ENCODE measurements at places on chromosomes 16 and 17.

DNA sequence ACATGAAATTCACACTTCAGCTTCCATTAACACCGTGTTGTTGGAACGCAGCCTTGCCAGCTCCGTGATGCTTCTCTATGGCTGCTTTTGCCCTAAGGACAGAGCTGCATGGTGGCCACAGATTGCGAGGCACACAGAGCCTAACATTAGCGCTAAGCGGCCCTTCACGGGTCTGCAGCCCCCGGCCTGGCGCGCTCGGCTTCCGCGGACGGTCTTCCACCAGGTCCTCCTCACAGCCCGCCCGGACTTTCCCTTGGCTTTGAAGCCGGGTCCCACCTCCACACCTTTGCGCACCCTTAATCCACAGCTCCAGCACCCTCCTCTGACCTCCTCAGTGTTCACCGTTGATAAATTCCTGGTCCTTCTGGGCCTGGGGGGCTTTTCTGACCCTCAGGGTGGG, 19.6 kb downstream of the SCGB1C2 start:
- DNase-seq: no peak

- peak; percentile 17 for DNase-seq
Observed at GRCh38 chr17:43171586-43172487, 823 bp downstream of the NBR1 start.

DNA sequence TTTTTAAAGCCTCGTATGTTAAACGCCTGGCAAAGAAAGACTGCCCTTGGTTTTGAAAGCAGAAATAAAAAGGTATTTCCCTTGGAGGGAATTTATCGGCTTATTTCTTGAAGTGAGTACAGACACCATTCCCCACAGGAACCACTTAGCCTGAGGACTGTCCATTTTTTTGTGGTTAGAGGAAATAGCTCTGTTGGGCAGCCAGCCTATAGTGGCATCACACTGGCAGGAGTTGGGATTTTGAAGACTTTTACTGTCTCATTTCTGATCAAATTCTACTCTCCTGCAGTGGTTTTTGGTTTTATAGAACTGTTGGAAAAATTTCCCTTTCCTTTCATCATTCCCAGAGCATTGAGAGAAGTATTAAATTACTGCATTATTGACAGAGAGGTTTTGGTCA, 34.1 kb upstream of the CDC6 start:
- DNase-seq: no peak

GRCh38 chr16:27795992-27796614, 246.2 kb downstream of the KATNIP start:
- DNase-seq: no peak

DNA sequence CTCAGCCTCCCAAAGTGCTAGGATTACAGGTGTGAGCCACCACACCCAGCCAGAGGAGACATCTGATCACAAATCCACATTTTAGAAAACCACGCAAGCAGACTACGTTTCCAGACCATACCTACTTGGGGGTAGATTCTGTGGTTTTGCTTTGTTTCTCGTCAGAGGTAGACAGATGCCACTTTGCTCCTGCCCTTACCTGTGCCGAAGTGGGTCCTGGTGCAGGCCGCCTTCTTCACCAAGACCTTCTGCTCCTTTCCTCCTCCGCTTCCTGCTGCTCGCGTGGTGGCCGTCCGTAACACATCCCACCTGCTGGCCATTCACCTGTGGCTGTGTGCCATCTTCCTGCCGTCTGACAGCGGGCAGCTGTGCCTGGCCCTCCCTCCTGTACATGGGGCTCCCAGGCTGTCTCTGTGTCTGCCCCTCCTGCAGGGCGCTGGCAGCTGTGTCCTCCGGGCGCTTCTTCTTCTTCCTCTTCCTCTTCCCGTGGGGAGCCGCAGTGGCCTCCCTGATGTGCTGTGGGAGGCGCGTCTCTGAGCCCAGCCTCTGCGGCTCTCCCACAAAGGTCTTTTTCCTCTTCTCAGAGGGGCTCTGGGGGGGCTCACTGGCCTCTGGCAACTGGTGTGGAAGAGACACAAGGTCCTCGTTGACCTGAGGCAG, 21.2 kb upstream of the CYTH1 start:
- DNase-seq: no peak

DNA sequence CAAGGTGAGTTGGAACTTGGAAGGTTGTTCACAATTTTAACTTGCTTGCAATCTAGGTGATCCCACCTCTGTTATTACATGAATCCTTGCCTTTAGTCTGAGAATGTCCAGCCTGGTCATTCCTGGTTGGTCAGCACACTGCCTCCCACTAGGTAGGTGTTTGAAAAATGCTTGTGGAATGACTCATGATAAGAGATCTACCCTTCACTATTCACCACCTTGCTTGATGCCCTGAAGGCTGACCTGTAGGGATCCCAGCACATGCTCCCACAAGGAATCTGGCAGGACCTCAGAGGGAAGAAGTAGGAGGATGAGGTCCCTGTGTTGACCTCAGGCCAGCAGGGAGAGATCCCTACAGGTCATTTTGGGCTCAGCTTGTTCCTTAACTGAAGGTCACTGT, 30.2 kb upstream of the ABCA3 start:
- DNase-seq: no peak

- peak; percentile 51 for DNase-seq
Observed at GRCh38 chr16:72400257-72401083, 228.5 kb upstream of the PMFBP1 start.

GRCh38 chr17:72723711-72724110, 368.8 kb downstream of the SLC39A11 start:
- DNase-seq: no peak

DNA sequence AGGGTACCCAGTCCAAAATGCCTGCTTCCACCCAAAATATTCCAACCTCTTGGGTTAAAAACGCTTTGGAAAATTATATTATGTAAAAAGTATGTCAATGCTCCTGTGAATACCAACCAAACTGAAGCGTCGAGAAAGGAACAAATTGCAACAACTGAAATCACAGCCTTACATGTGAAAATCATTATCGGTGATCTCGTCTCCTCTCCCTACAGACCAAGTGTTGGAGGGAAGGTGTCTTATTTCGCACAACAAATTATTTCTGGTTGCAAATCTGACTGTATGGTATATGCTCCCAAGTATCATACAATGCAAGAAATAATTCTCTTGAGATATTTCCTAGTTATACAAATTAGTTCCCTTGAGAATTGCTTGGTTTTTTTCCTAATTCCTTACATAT, 89.3 kb upstream of the CDYL2 start:
- DNase-seq: no peak

DNA sequence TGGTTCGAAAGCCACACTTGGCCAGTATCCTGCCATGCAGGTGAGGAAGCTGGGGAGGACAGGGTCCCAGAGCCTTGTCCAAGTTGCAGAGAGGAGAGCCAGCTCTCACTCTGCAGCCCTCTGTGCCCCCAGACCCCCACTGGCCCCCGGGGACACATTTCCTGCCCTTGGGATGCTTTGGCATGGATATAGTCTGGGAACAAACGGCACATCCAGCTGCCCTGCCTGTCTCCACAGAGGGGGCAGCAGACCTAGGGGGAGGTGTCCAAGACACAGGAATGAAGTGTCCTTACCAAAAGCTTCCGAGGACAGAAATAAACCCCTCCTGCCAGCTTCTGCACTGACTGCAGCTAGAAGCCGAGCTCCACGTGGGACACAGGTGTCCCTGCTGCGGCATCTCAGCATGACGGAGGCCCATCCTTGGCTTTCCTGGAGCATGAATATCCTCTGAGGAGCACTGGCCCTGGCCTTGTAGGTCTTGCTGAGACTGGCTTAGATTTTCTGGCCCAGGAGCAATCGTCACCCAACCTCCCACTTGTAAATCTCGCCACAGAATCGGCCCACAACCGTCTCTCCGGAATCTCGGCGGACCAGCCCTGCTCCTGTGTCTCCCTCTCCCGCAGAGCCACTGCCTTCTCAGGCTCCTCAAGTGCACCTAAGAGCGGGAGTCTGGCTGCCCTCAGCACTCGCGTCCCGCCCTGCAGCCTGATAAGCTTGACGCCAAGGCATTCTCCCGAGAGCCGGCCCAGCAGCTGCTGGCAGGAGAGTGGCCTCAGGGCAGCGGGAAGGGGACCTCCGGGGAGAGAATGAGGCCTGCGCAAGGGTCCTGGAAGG, 1.1 kb upstream of the CAPN15 start:
- peak; percentile 75 for DNase-seq

DNA sequence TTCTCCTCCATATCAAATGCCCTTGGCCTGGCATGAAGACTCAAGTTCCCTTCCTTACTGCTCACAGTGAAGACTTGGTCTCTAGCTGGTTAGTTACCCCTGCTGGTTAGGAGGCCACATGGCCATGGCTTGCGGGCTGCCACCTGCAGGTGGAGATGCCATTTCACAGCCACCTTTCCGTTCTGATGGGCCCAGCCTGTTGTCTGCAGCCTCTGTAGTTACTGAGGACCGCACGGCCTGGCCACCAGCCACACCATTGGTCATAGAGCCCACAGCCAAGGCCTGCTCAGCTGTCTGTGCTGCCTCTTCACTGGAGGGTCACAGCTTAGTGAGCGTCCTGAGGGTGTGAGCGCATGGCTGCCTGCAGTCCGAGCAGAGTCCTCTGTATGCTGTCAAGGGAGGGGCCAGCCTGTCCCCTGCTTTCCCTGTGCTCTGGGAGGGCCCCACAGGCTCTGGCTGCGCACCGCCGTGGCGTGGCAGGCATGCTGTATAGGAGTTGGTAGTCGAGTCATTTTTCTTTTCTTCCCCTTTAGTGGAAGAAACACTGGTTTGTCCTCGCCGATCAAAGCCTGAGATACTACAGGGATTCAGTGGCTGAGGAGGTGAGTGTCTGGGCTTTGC, 59.2 kb downstream of the PLD6 start:
- peak; percentile 18 for DNase-seq

GRCh38 chr16:88649195-88649923, 1.5 kb downstream of the CYBA start:
- DNase-seq: no peak

DNA sequence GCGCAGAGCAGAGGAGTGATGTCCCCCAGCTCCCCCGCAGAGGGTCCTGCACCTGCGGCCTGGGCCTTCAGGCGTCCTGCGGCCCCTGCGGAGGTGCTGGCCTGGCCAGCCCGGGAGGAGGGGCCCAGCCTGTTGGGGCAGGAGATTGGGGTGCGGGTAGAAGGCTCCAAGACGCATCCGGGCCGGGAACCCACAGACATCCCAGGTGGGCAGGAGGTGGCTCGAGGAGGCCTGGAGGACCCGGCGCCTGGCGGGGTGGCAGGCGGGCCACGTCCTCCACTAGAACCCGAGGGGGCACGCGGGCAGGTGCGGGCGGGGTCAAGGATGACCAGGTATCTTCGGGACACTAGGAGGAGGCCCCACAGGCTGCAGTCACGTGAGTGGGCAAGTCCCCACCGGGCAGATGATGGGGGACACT, 647 bp upstream of the SECTM1 start:
- DNase-seq: no peak

DNA sequence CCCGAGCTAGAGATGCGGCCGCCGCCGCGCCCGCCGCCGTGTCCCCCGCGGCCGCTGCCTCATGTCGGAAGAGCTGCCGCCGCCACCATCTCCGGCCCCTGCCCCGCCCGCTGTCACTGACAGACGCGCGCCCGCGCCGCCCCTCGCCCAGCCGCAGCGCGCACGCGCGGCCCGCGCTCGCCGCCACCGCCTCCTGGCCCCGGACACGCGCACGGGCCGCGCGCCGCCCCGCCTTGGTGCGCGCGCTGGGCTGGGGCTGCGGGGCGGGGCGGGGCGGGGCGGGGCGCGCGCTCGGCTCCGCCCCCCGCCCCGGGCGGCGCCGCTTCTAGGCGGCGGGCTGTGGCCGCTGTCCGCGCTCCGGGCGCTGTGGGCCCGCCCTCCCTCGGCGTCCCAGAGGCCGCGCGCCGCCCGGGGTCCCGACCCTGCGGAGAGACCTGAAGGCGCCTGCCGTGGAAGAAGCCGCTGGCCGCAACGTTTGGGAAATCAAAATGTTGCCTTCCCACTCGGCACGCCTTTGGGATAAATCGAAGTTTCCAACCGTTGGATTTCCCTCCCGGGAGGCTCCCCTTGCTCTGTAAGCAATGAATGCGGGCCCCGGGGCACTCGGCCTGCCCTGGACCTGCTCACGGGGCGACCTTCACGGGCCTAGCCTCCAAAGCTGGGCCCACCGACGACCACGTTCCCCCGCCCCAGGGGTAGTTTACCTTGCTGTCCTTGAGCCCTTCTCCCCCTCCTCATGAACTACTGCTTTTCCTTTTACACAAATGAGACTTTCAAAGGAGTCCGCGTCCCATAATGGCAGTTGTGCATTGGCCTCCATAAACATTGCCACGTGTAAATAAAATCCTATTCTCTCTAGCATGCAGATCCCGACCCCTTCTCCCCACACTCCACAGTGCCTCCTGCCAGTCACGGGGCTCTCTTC, at the start of gene ADCY9:
Gene ADCY9 (minus strand): TSS at position 118 of the 925 bp plus-strand sequence. CDS start 1,000 bp downstream, outside the sequence.
- DNase-seq: peak; percentile 92

- no peak for DNase-seq
Observed at GRCh38 chr16:1981398-1981836, at the start of gene NOXO1. Gene NOXO1 (minus strand): TSS chr16:1981469. CDS start chr16:1981179, 290 bp downstream.

- no peak for DNase-seq
Observed at GRCh38 chr17:8141741-8142140, 10.5 kb downstream of the PER1 start.

GRCh38 chr16:69494991-69495392, 70.6 kb downstream of the CYB5B start:
- DNase-seq: peak; percentile 46

- DNase-seq: no peak
Observed at GRCh38 chr17:50517504-50518383, 9.5 kb downstream of the MYCBPAP start.

- no peak for DNase-seq
Observed at GRCh38 chr16:48916566-48916965, 306.6 kb upstream of the N4BP1 start.

- DNase-seq: no peak
Observed at GRCh38 chr17:30449480-30449879, 27.7 kb upstream of the GOSR1 start.

DNA sequence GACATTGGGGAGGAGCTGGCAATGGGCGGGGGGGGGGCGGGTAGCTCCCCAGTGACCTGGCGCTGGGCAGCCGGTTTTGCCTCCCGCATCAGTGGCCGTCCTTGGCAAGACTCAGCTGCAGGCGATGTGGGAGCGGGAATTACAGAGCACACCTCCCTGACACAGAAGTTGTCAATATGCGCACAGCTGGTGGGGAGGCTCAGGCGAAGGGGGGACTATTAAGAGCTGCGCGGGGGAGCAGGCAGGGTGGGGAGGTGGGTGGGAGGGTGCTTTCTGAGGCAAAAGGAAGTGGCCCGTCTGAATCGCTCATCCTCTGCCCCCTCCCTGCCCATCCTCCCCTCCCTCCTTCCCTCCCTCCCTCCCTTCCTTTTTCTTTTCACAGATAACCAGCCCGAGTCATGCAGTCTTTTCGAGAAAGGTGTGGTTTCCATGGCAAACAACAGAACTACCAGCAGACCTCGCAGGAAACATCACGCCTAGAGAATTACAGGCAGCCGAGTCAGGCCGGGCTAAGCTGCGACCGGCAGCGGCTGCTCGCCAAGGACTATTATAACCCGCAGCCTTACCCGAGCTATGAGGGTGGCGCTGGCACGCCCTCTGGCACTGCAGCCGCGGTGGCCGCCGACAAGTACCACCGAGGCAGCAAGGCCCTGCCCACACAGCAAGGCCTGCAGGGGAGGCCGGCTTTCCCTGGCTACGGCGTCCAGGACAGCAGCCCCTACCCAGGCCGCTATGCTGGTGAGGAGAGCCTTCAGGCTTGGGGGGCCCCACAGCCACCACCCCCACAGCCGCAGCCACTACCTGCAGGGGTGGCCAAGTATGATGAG, 44.0 kb downstream of the SREBF1 start:
- no peak for DNase-seq
